ENCODE measurements at places on chromosomes 5 and 9.

- DNase-seq: no peak
These were observed 135.5 kb downstream of the SEC61B start for GRCh38 chr9:99357575-99357974.

GRCh38 chr9:131178926-131179325, 53.5 kb downstream of the NUP214 start:
- no peak for DNase-seq

DNA sequence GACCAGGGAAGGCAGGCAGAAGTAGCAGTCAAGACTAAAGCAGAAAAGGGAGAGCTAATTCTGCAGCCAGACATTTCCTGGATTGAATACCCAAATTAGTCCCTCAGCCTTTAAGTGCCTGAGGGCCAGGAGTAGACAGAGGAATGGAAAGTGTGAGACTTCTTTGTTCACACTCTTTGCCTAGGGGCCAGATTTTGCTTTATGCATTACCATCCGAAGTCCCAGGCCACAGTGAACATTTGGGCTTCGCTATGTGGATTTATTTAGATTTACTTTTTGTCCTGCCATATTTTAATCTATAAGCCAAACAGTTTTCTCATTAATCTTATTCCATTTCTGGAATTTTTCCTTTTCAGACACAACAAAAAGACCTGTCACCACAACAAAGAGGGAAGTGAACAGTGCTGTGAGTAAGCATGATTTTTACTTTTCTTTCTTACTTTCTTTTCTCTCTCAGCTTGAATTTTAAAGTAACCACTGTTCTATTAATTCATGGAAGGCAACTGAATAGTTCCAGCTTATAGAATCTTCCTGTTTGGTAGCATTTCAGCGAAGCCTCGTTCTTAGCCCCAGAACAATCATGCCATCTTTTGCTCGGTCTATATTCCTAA, 52.6 kb downstream of the PDCD1LG2 start:
- no peak for DNase-seq

- DNase-seq: no peak
These were observed 52.4 kb downstream of the SLC44A1 start for GRCh38 chr9:105296877-105297287.

DNA sequence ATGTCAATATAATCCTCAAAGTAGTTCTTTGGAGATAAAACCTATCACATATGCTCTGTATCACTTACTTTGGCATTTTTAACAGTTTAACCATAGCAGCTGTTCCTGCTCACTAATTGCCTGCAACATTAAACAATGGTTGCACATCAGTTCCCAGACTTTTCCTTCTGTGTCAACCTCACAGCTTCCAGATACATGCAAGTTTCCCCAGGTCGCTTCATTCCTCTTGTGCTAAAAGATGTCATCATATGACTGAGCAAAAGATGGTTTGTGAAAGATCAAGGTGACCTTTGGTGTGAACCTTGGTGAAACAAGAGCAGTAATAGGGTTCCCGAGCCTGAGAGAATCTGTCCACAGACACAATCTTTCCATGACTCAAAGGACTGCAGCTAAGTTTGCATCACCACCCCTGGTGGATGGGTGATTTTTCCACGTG, 500.4 kb upstream of the PAPPA start:
- DNase-seq: no peak

DNA sequence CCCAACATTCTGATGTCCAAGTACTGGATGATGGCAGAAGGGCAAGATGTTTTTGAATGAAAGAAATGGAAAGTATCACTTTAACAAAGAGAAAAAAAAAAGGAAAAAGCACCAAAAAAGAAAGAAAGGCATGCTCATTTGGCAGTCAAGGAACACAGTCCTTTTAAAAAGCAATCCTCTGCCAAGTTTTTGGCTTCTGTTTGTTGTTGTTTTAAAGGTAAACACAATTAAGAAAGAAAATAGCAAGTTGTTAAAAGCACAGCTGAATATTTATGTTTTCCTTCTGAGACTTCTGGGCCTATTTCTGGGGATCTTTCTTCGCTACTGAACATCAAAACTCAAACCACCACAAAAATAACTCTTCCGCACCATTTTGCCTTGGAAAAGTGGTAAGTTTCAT, 162.1 kb downstream of the TRPM3 start:
- DNase-seq: no peak

DNA sequence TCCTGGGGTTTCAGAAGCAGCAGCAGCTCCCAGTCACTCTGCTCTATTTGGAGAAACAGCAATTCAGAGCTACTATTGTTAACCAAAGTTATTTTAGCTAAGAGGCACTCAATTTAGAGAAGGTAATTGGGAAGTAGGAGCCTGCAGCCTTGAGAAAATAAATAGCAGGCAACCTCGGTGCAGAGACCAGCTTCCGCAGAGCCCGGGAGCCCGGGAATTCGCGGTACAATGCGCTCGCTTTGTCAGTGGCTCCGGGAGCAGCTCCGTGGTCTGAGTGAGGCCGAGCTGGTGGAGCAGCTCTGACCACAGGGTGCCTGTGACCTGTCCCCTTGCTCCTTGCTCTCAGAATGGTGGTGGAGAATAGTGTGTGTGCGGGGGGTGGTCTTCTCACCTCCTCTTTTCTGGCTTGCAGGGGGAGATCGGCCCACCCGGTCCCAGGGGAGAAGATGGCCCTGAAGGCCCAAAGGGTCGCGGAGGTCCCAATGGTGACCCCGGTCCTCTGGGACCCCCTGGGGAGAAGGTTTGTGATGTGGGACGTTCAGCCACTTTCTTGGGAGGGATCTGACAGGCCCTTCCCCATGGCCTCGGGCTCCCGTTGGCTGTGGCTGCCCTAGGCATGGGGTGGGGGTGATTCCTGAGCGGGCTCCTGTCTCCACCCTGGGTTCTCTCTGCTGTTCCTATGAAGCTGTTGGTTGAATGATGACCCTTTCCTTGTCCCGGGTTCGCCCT, 95.9 kb upstream of the FCN2 start:
- no peak for DNase-seq

DNA sequence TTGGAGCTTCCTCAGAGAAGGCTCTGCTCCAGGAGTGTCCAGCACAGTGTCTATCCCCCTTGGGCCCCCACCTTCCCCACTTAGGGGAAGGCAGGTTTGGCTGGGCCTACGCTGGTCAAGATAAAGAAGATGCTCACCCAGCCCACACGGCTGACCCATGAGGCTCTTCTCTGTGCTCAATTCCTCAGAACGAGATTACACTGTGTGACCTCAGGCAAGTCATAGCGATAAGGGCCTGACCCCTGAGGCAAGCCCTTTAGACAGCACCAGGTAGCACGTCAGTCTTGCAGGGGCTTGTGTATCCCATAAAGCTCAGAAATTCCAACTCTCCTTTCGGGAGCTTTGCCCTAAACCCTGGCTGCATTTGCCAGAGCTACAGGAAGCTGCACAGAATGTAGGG, 32.6 kb downstream of the CORO2A start:
- DNase-seq: no peak

DNA sequence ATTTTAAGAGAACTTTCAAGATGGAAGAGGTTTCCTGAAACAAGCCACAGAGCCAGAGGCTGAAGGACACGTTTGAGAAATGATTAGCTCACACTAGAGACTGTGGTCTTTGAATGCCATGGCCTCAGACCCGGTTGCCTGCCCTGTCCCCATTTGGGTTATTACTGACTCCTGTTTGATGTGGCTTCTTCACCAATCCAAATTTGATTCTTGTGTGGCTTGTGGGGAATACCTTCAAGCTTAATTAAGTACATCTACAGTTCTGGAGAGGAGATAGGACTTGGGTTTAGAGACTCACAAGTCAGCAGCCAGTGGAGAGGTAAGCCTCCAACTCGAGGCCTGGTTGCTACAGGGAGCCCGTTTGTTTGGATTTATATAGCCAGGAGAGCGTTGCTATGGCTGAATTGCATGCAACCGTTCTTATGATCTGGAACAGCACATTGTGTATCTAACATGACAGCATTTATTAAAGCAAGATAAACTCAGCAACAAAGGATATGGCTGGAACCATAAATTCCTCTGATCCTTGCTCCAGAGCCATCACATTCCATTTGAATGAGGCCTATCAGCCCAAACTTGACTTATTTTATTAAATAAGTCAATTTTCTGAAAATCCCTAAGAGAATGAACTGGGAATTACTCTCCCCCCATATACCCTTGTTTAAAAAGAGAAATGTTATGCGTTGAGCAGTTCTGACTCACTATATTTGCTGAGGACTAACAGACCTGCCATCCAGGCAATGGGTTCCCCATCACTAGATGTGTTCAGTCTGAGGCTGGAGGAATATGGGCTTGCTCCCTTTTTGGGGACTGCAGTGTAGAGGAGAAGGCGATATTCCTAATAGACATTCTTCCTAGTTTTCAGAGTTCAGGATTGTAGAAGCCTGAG, 88.4 kb upstream of the TNFSF8 start:
- DNase-seq: no peak

DNA sequence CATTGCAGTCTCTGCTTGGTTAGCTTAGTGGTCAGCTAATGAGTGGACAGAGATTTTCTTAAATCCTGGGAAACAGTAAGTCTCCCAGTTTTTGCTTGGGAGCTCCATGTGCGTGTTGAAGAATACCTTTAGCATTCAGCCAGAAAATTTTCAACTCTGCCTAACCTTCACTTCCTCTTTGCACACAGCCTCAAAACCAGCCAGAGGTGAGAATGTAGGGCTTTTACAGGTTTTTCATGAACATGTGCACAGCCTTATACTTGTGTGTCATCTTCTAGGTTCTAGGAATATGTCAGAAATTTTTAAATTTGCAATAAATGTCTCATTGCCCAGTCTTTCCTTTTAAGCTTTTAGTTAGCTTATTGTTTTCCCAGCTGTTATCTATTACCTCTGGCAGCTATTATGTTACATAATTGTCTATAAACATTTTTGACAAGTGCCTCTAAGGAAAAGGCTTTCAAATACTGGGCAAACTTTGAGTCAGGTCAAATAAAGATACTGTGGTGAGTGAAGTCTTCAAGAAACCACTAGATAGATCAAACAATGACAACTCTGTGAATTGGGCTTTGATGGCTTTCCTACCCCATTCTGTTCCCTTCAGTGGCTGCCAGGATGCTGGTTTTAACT, 12.7 kb downstream of the ADGRV1 start:
- no peak for DNase-seq

GRCh38 chr9:19782005-19782404, 6.8 kb downstream of the SLC24A2 start:
- DNase-seq: no peak

GRCh38 chr9:121207371-121207940, 5.8 kb upstream of the RAB14 start:
- no peak for DNase-seq

DNA sequence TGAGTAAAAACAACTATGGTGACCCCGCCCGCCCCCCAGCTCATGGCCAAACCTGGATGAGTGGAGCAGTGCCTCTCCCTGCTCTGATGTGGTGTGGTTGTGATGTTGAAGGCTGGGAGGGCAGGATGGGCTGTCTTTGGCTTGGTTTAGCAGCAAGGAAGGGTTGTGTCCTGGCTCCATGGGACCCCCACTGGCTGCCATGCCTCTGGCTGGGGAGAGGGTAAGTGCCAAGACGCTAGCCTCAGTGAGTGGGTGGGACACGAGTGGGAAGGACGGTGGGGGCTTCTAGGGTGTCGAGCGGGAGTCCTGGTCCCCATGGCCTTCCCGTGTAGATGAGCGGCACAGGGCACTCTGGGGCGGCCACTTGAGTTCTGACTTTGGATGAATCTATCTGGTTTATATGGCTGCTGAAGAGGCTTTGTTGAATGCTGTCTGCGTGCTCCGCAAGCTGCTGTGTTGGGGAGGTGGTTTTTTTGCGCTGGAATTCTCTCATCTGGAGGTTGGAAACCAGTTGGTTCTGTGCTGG, 50.4 kb downstream of the DAB2IP start:
- DNase-seq: no peak

DNA sequence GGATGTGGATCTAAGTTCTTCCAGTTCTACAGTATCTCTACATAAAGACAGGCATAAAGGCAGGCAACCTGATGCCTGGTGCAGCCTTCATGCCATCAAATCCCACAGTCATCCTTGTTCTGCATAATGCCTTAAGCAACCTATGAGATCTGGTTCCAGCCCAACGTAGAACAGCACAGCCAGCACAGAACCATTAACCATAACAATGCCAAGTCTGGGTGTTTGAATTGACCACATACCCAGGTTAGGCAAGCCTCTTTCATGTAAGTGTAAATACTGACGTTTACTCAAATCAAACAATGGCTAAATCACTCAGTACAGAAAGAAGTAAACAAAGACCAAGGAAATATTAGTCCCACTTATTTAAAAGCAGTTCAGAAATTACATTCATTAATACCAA, 195.0 kb downstream of the ADAMTSL1 start:
- DNase-seq: no peak

GRCh38 chr9:130320723-130321481, 55.3 kb downstream of the HMCN2 start:
- no peak for DNase-seq

- DNase-seq: no peak
These were observed 156.3 kb downstream of the HMHB1 start for GRCh38 chr5:143968071-143968878.

- DNase-seq: no peak
These were observed 601.4 kb upstream of the TLE4 start for GRCh38 chr9:78970375-78970774.
